ENCODE measurements at places on chromosomes 11 and 22.

GRCh38 chr11:72347691-72348090 lies 86.6 kb downstream of the CLPB start:
- no peak for DNase-seq

- no peak for DNase-seq
These were observed 11.9 kb upstream of the AMPD3 start for GRCh38 chr11:10443152-10443551.

DNA sequence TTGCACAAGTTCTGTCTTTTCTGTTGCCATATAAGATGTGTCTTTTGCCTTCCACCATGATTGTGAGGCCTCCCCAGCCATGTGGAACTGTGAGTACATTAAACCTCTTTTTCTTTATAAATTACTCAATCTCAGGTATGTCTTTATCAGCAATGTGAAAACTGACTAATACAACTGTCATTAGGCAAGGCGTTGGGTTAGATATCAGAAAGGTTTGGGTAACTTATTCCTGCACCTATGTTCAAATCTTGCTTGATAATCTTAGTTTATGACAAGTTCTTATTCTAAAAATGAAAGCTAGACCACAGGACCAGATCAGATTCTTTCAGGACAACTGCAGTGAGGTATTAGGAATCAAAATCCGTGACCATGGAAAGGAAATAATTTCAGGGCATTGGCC lies 160.6 kb upstream of the BDNF start:
- DNase-seq = no peak

DNA sequence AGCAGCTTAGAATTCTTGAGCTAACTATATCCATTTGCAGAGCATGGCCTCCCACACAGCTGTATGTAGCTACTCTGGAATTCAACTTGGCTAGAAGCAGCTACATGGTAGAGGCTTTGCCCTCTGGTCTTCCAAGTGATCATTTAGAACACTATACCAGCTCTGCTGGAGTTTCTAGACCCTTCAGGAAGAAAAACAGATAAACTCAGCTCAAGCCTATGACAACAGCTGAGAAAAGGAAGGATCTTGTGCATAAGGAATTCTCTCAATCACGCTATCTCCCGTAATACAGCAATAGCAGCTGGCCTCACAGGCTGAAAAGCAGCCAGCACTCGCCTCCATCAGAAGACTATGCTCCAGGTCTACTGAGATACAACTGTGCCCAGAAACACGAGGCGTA lies 50.6 kb upstream of the APOA1 start:
- DNase-seq = no peak

DNA sequence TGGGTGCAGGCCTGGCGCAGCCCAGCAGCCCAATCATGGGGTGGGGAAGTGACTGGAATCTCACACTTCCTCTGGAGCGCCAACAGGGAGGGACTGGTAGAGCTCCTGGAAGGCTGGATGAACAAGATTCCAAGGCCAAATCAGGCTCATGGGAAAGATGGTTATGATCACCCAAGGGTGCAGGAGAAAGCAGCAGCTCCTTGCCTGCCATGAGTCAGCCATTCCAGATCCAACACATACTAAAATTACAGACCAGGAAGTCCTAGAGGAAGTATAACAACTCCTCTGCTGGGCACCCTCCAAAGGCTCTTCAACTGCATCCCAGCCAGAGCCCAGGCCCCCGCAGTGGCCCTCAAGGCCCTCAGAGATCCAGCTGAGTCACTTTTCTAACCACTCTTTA lies 427.3 kb downstream of the TENM4 start:
- DNase-seq = no peak

DNA sequence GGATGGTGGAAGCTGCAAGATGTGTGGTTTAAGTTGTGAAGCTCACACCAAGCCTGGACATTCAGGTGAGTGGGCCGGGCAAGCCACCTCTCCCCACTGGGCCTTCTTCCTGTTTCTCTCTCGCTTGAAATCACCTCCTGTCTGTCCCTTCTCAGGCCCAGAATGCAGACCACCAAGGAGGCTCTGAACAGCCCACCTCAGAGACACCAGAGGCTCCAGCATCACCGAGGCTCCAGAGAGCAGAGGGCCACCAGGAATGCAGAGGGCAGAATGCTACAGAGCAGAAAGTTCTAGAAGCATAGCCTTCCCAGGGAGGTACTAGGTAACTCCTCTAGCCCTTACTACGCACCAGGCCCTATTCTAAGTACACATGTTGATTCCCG lies 14.8 kb upstream of the IL2RB start:
- DNase-seq = no peak

DNA sequence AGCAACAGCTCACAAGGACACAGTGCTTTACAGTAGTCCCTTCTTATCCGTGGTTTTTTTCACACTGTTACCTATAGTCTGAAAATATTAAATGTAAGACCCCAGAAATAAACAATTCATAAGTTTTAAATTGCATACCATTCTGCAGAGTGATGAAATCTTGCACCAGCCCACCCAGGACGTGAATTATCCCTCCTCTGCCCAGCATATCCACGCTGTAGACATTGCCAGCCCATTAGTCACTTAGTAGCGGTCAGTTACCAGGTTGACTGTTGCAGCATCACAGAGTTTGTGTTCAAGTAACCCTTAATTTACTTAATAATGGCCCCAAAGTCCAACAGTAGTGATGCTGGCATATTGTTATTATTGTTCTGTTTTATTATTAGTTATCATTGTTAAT lies 3.6 kb downstream of the CLTCL1 start:
- DNase-seq = no peak

GRCh38 chr11:103659206-103659618 lies 377.2 kb upstream of the DDI1 start:
- no peak for DNase-seq

- DNase-seq = peak; percentile 32
These were observed 25.4 kb upstream of the SORL1 start for GRCh38 chr11:121426476-121427399.

DNA sequence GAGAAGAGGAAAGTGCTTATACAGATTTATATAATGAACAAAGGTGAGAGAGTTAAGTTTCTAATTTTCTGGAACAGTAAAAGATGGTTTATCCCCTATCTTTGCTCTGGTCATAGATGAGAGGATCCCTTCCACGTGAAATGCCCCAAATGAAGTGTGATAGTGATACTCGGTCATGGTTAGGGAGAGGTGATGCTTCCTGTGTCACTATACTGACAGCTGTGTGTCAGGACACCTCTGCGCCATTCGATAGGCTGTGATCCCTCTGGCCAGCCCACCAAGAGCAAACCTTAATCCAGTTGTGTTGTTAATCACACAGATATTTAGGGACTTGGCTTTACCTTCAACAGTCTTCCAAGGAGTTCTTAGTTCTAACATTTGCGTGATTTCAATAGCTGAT lies 57.7 kb downstream of the NCAM1 start:
- DNase-seq = no peak

- no peak for DNase-seq
These were observed 74.4 kb upstream of the FGF3 start for GRCh38 chr11:69893631-69894030.

DNA sequence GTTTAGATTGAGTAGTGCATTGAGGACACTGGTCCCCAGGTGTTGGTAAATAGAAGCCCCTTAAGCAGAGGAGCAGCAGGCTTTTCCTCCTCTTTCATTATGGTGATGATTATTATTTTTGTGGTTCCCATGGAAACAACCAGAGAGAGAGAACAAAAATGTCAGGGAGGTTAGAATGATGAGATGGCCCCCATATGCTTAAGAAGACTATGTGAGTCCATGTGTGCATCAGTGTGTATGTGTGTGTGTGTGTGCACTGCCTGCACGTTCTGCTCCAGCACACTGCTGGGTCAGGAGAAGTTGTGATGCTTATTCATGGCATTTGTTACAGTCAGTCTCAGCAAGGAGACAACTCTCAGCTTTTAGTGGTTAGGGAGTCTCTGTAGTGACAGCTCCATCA lies 724.2 kb downstream of the NTM start:
- no peak for DNase-seq

GRCh38 chr11:947744-948143 lies 22.1 kb downstream of the AP2A2 start:
- no peak for DNase-seq

GRCh38 chr11:111602865-111603610 lies 789 bp downstream of the SIK2 start:
- no peak for DNase-seq

DNA sequence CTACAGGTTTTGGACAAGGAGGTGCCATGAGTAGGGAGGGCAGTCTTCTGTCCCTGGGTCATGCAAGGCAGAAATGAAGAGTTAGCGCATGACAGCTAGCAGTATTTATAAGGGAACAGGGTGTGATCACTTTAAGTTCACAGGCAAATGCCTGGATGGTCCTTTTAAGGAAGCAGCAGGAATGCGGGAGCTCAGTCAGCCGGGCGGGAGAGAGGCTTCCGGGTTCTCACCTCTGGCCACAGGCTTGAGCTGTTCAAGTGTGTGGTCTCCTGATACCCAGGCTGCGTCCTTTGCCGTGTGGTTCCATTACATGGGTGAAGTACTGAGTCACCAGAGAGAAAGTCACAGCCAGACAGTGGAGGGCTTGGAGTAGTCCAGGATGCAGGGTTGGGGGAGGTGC lies 105.4 kb downstream of the BCR start:
- no peak for DNase-seq

Measured in stimulated activated CD8-positive, alpha-beta memory T cell treated with anti-CD3 and anti-CD28 coated beads, Interleukin-7, amount 100 ng/mL, for 1 hour (primary cell).